ENCODE measurements at places on chromosomes 5 and 9.

GRCh38 chr5:170292179-170293104 lies 5.1 kb downstream of the LCP2 start:
- DNase-seq = no peak

DNA sequence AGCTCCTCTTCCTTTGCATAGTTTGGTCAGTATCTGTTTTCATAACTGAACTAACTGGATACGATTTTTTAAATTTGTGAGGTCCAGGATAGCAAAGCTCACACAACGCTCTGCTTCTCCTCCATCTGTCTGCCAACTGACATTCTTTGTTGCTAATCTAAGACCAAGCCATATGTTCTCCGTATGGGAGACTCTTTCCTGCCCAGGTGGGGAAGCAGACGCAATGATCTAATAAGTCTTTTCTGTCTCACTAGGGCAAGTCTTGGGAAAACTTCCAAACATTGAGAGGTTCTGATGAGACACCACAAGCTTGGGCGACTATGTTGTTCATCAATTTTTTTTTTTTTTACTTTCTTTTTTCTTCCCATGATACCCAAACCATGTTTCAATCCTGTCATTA lies 558.5 kb downstream of the EFNA5 start:
- no peak for DNase-seq

DNA sequence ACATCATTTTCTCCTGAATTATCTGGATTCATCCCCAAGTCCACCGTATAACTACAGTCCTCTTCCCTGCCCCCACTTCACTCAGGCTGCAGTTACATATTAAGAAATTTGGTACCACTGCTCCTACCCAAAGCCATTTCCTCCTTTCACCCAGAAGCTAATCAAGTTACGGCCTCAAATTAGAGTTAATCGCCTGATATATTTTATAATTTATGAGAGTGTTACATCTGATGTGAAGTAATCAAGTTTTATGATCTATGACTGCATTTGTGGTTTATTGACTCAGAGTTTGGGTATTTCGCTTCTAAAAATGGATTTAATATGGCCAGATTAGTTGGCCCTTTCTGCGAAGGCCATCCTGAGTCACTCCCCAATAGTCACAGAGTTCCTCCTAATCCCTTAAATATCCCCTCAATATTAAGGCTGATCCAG lies 223.6 kb upstream of the KIF2A start:
- no peak for DNase-seq

DNA sequence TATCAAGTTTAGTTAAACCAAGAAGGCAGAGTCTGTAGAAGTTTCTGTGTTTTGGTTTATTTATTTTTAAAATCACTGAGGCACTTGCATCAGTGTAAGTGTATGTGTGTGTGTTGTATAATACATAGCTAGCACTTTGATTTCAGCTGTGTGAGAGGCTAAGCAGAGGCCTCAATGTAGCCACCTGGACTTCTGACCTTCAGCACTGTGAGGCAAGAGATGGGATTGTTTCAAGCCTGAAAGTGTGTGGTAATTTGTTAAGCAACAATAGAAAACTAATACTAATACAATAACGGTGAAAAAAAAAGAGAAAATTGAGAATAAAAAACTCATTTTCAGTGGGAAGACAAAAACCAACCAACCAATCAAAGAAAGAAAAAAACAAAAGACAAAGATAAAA lies 327.3 kb downstream of the CDH18 start:
- DNase-seq = no peak

GRCh38 chr5:120528609-120529008 lies 64.5 kb downstream of the PRR16 start:
- DNase-seq = no peak

- no peak for DNase-seq
These were observed 233.7 kb downstream of the GLIS3 start for GRCh38 chr9:4066120-4066519.
